GOT3 (cell line): ENCODE measurements at places on chromosomes 16 and 17.

- DNase-seq: no peak
Observed at GRCh38 chr17:66514227-66514806, 211.9 kb downstream of the PRKCA start.

DNA sequence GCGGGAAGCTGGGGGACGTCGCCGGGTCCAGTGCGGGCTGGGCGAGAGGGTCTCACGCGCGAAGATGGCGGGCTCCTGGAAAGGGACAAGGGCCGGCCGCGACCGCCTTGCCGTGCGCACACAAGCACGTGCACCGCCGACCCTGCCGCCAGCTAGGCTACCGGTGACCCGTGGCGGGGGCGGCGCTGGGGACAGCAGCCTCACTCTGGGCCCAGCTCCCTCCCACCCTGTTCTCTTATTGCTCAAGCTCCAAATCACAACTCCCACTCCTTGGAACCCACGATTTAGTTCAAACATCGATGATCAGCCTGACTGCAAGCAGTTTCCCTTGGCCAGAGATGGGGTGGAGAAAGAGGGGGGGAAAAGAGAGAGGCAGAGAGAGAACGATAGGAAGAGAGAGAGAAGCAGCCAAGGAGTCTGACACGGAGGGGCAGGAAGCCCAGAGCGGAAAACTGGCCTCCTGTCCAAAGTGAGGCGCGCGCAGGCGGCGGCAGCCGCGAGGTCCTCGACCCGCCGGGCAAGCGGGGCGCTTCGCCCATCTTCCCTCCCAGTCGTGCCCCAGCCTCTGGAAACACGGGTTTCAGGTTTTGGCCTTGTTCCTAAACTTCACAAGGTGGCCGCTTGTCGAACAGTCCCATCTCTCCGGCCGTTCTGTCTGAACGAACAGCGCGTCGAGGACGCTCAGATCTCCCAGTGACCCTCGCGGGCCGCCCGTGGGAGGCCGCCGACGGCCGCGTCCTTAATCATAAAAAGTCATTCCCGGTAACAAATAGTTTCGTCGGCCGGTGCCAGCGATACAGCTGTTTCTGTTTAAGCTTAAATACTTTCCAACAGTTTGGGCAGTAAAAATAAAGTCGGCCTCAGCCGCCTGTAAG is 1.7 kb upstream of the CBX8 start:
- DNase-seq: no peak

GRCh38 chr16:63653044-63653839 is 1468.6 kb downstream of the CDH11 start:
- DNase-seq: no peak

DNA sequence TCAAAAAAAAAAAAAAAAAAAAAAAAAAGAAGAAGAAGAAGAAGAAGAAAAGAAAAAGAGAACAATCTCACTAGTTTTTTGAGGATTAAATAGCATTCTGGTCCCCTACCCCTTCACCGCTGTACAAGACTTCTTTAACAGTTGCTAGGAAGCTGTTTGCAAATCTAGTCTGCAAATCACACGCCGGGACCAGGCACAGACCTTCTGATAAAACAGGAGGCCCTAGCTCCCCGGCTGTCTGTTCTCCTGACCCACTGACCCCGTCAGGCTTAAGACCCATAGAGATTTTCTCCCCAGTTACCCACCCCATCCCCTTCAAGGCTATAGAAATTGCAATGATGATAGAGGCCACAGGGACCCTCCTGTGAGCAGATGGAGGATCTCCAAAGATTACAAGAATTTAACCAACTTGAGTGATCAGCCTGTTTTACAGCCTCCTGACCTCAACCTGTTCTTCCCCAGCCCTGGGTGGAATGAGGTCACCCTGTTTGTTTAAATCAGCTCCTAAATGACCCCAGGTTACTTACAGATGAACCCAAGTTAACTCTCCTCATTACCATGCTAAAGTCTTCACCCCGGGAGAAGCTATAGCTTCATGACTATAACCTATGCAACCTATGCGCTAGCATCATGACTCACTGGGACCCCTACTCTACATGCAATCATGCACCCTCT is 11.8 kb upstream of the SULT1A1 start:
- DNase-seq: no peak

- DNase-seq: no peak
Observed at GRCh38 chr16:11672206-11673090, 4.2 kb downstream of the SNN start.

GRCh38 chr16:396605-397004 is 394 bp upstream of the NME4 start:
- no peak for DNase-seq

DNA sequence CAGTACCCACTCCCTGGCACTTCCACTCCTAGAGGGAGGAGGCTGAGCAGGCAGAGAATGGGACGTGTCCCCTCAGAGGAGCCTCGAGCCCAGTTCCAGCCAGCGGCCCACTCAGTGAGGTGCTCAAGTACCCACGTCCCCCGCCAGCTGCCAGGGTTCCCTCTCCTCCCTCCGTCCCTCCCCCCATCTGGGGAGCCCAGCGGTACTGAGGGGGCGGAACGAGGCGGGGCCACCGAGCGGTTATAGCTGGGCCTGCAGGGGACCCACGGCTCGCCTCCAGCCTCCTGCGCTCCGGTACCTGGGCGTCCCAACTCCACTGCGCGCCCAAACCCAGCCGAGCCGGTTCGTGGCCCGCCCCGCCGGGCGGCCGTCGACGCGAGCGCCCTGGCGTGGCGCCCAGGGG is at the start of gene NPW:
Gene NPW, plus strand, starts transcription at position 268 of the 403 bp plus-strand sequence.
- DNase-seq: no peak
